ENCODE measurements at places on chromosomes 5 and 9.

DNA sequence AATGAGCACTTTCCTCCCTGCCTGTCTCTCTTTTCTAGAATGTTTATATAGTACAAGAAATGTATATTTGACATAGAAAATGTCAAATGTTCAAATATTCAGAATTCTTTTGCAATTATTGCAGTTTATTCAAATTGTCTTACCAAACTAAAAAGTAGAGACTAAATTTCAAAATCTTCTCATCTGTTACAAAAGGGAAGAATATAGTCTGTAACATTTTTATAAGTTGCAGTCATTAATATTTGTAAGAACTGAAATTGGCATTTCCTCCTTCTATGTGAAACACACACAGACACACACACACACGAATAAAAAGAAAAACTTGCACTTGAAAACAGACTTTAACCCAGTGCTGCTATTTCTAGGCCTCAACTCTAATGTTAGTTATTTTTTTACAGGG lies 56.4 kb downstream of the NR3C1 start:
- DNase-seq = no peak

- no peak for DNase-seq
Observed at GRCh38 chr5:32159328-32160072, 14.6 kb downstream of the GOLPH3 start.

DNA sequence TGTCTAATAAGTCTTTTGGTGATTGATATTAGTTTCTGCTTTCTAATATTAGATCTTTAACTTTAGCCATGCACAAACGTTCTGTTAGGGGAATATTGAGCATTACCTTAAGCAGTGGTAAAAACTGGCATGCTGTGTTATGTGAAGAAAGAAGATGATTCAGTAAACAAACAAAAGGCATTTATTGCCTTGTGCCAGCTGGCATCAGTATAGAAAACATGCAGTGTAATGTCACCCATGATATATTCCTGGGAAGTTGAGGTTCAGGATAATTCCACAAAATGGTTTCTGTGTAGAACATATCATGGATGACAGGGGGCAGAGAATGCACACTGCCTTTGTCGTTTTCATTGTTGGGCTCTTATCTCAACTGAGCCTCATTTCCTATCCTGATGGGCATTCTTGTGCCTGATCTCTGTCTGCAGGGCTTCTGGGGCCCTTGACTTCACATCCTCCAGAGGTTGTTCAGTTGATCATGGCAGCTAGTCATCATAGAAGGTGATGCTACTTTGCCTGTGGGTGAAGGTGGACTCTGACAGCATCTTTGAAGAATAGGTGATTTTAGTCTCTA lies 24.2 kb downstream of the LRRTM2 start:
- DNase-seq = no peak

DNA sequence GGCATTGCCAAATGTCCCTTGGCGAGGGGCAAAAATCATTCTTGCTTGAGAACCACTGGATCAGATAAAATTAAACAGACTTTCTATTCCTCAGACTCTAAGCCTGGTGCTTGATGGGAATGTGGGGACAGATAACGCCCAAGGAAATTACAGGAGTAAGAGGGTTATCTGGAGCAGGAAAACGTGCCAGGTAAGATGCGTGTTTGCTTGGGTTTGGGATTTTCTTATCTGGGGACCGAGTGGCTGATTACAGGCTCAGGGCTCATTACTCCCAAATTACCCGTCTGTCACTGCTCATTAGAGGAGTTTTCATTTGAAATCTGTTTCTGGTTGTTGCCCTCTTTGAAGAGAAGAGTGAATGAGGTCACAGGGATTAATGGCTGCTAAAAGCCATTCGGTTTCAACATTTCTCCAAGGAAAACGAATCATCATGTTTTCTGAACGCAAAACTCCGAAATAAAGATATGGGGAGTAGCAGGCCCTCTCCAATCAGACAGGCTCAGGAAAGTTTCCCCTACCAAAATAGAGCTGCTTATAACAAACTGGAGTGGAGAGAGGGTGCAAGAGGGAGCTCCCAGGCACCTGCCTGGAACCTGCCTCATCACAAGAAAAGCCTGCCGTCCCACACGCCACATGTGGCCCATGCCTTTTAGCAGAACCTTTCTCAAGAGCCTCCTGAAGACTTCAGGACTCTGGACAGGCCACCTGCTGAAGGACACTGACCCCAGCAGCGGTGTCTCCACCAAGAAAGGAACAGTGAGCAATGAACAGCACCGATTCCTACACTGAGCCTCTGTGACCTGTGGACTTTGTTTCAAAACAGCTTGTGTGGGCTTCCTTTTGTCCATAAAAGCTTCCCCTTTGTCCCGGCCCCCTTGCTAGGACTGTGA lies 136.4 kb downstream of the ICE1 start:
- no peak for DNase-seq

- no peak for DNase-seq
Observed at GRCh38 chr5:28512648-28513047, 1474.3 kb upstream of the CDH9 start.

GRCh38 chr9:125953314-125954019 lies 206.3 kb downstream of the PBX3 start:
- DNase-seq = no peak

- no peak for DNase-seq
Observed at GRCh38 chr5:131795879-131796792, 681 bp downstream of the FNIP1 start.

DNA sequence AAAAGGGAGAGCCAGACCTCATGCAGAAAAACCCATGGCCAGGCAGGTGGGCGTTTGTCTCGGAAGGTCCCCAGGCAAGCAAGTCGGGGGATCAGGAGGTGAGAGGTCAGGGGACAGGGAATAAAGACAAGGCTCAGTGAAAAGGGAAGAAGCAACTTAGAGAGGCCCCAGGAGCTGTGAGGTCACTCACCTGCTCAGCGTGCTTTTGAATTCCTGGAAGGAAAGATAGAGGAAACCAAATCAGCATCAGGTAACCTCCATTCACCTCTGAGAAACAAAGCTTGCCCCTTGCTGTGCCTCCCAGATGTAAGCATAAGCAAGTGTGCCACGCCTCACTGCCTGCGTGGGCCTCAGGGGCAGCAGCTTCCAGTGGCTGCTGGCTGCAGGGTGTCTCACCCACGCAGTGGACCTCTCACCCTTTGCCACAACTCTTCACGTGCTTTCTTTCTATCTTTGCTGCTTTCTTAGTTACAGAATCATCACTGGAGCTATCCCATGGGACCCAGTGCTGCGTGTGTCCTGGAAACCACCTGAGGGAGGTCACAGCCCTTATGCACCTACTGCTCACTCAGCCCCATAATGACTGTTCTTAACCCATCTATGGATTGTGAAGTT lies 6.0 kb downstream of the TRIM7 start:
- DNase-seq = no peak

DNA sequence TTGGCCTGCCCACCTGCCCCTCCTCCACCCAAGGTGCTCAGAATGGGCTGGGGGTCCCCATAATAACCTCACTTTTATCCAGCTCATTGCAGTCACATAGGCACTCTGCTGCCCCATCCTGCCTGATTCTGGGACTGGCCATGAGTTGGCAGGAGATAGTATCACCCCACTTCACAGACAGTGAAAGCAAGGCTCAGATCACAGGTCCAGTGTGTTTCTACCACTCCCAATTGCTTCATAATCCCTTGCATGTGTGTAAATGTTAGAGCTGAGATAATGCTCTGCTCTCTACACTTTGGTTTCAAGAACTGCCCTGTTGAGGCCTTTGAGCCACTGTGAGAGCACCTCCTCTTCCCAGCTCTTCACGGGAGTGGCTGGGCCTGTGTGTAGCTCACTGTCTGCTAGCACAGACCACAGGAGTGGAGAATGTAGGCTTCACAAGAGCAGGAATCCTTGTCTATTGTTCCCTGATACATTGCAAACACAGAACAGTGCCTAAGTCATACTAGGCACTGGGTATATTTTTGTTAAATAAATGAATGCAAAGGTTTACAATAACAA lies 8.4 kb downstream of the PCYOX1L start:
- DNase-seq = no peak

- DNase-seq = no peak
Observed at GRCh38 chr5:55415071-55415470, 107.3 kb downstream of the MTREX start.

GRCh38 chr9:124377551-124378406 lies 37.5 kb downstream of the PSMB7 start:
- no peak for DNase-seq

GRCh38 chr9:1065130-1065529 lies 15.0 kb downstream of the DMRT2 start:
- no peak for DNase-seq

GRCh38 chr9:4600368-4600767 lies 61.7 kb upstream of the PLPP6 start:
- no peak for DNase-seq

DNA sequence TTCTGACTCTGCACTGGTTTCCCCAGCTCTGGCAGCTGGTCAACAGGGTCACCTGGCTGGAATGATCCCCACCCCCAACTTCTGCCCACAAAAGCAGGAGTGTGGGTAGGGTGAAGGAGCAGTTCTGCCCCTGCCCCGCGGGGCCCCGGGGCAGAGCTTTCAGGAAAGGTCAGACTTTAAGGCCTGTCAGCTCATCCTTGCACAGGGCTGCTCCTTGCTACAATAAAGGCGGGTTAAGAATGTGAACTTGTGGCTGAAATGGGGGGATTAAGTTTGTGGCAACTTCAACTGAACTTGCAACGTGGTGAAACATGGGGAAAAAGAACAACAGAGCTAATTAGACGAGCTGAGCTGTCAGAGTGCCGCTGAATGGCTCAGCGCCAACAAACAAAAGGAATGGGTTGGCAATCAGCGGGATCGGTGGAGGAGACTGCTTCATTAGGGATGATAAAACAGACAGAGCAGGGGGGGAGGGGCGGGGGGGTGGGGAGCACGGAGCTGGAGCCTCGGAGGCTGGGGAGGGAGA lies 50.8 kb downstream of the CRB2 start:
- no peak for DNase-seq

DNA sequence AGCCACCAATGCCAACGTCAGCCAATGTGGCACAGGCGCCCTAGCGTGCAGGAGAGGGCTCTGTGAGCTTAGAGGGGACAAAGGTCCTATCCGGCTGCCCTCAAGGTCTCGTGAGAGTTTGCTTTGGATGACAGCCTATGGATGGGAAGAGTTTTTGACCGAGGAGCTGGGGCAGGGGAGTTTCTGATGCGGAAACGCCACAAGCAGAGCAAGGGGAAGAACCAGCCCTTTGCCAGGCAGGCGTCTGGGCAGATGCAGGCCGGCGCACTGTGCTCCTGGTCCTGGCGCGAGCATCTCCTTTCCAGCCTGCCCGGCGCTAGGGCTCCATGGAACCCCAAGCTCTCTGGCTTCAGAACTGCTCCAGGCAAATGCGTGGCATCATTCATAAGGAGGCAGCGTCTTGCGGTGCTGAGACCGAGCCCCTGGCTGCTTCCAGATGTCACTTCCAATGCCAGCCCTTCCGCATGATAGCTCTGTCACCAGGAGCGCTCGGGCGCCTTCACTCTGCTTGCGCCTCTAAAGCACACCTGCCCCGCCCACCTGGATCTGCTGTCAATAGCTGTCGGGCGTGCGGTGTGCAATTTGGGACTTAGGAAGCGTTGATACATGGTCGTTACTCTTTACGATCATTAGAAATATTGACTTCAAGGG lies 374.9 kb upstream of the IRX1 start:
- no peak for DNase-seq

DNA sequence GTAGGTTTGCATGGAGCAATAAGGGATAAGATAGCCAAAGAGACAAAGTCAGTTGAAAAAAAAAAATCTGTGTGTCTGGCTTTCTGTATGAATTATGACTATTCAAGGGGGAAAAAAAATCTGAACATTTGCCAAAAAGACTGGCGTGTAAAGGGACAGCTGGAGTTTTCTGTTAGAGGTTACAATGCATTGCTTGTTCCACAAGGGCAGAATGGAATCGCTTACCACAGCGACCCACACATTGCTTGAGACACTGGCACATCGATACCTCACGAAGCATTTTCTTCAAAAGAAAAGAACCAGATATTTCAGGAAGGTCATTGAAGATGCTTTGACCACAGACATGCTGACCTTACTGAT lies 327.8 kb downstream of the TMEM167A start:
- no peak for DNase-seq

DNA sequence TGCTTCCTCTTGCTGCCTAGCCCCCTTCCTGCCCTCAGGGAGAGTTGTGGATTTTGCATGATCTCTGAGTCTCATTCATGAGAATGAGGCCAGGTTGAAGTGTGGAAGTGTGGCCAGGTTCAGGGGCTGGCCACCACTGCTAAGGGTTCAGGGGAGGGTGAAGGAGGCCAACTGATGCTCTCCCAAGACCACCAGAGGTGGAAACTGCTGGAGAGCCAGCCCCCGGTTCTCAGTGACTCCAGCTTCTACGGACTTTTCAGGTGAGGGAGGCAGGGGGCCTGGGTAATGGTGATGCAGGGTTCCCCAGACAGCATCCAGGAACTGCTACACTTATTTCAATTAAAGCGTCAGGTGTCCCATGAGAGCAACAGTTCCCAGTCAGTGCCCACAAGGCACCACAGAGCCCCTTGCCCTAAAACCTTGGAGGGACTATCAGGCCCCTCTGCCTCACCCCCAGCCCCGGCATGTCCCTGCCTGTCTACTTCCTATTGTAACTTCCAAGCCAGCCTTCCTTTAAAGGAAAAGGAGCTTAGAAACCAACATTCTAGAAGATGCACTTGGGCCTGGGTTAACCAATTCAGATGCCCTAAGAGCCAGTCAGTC lies 50.1 kb downstream of the AMBP start:
- DNase-seq = no peak

GRCh38 chr5:138305797-138306196 lies 25.8 kb downstream of the CDC25C start:
- DNase-seq = no peak

GRCh38 chr5:132828846-132829494 lies 1.5 kb downstream of the SHROOM1 start:
- DNase-seq = no peak

- no peak for DNase-seq
Observed at GRCh38 chr5:7827610-7828009, 23.3 kb downstream of the CFAP90 start.

DNA sequence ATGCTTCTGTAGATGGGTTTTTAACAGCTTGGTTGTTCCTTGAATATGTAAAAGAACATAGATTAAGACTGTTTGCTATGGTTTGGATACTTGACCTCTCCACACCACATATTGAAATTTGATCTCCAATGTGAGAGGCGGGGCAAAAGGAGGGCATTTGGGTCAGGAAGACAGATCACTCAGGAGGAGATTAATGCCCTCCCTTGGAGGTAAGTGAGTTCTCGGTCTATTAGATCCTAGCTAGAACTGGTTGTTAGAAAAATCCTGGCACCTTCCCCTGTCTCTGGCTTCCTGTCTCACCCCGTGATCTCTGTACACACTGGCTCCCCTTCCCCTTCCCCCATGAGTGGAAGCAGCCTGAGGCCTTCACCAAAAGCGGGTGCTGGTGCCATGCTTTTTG lies 281.1 kb upstream of the ANKRD55 start:
- no peak for DNase-seq

All from stimulated activated CD8-positive, alpha-beta memory T cell treated with anti-CD3 and anti-CD28 coated beads, Interleukin-15, amount 100 ng/mL, for 4 hours (primary cell).